Ammon's horn (tissue), 1 donor: ENCODE measurements at places on chromosomes 7 and 10.

DNA sequence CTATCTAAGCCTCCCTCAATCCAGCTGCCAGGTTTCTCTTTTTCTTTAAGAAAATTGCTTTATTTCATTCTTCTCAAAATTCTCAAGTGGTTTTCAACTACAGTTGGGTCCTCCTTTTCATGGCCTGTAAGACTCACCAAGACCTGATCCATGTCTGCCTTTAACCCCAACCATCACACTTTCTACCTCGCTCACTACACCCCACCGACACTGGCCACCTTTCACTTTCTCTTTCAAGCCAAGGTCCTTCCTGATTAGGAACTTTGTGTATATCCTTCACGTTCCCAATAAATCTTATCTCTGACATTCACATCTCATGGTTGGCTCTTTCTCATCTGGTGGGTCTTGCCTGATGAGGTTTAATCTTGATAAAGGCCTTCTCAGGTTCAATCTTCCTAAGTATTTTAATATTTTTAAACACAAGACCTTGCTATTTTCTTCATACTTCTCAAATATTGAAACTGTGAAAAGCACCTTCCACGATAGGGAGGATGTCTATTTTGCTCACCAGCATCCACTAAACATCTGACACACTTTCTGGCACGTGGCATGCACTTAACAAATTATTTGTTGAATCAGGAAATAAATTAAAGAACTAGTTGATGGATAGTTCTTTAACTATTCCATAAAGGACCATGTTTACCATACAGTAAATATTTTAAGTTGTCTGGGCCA, 624.8 kb downstream of the GRID1 start:
- DNase-seq, result no peak

DNA sequence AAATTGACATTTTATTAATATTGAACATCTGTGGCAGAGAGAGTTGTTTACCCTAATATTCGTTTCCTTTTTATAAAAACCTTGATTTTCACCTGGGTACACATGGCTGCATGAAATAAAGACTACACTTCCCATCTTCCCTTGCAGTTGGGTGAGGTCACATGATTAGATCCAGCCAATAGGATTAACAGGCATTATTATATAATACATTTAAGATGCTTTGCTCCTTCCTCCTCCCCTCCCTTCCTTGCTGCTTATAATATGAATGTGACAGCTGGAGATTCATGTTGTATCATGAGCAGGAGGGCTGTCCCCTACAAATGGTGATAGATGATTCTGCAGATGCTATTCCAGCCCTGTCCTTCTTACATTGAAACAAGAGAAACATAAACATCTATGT, 146.6 kb downstream of the SH2D4B start:
- DNase-seq, result peak; percentile 26

- peak; percentile 62 for DNase-seq
Observed at GRCh38 chr10:5975641-5976473, 1.5 kb downstream of the IL15RA start.

DNA sequence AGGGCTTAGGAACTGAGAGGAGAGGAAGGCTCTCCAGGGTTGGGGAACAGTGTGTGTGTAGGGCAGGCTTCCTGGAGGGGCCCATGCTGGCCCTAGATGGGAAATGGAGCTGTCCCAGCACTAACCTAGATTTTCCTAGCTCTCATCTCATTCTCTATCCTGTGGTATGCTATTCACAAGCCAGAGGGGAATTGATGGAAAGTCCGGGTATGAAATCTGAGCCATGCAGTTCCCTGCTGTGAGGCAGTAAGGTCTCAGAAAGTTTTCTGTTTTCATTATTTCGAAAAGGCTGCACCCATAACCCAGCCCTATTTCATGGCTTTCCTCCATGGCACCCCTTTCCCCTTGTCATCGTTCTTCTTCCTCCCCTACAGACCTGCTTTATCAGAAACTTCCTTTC, 220.3 kb downstream of the RPS24 start:
- no peak for DNase-seq

- peak; percentile 65 for DNase-seq
Observed at GRCh38 chr7:2796358-2797352, 47.5 kb downstream of the GNA12 start.

GRCh38 chr10:120978589-120979252, 127.6 kb downstream of the WDR11 start:
- DNase-seq, result no peak

GRCh38 chr10:87740254-87740655, 77.8 kb downstream of the ATAD1 start:
- no peak for DNase-seq

GRCh38 chr10:48957361-48958151, 17.9 kb upstream of the LRRC18 start:
- no peak for DNase-seq

- no peak for DNase-seq
Observed at GRCh38 chr10:60270426-60270825, 119.2 kb downstream of the ANK3 start.

DNA sequence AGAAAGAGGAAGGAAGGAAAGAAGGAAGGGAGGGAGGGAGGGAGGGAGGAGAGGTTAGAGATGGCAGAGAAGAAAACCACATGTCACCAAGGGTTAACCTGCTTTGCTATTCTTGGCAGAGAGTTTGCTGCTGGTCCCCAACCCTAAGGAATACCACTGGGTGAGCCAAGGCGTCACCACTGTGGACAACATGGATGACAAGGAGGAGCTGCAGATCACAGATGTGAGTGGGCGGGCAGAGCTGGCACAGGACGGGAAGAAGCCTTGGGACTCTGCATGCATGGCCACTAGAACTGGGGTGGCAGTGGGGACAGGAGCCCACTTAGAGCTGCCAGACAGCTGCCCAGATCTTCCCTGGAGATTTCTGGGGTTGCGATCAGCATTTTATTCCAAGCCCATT, 17.2 kb upstream of the MYH16 start:
- DNase-seq, result no peak

DNA sequence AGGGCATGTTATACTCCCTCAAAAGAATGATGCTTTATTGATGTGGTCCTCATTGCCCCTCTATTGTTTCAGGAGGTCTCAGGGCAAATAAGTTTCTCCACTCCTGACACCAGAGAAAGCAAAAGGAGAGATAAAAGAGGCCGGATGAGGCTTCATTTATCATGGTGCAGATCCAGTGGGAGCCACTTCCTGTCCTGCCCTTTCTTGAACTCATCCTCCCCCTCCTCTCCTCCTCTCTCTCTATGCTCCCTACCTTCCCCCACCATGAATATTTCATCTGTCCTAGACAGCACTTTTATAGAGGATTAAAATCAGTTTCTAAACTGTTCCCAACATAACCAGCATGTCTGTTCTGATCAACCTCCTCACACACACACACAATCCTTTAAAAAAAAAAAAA, 172.2 kb upstream of the KMT2E start:
- DNase-seq, result no peak

GRCh38 chr7:135369405-135369804, 135.8 kb downstream of the STRA8 start:
- no peak for DNase-seq

DNA sequence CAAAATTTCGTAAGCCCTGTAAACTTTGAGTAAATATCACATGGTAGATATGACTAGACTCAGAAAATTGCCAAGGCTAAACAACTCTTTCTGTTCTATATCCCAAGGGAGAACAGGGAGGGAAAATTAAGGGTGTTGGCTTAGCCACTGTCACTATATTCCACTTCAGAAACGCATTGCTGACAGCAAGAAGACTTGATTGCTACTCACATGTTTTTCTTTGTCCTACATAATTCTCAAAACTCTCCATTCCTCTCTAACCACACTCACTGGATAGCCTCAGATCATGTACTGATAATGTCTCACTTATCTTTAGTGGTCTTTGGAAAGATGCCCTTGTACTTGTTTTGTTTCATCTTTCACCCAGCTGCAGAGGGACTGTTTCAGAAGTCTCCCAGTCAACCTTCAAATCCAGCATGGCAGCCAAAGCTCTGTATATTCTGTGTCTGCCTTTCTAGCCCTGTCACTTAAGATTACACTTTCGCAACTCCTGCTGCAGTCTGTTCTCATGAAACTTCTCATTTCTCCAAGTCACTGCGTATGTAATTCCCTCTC, 582.4 kb upstream of the FZD8 start:
- DNase-seq, result no peak

DNA sequence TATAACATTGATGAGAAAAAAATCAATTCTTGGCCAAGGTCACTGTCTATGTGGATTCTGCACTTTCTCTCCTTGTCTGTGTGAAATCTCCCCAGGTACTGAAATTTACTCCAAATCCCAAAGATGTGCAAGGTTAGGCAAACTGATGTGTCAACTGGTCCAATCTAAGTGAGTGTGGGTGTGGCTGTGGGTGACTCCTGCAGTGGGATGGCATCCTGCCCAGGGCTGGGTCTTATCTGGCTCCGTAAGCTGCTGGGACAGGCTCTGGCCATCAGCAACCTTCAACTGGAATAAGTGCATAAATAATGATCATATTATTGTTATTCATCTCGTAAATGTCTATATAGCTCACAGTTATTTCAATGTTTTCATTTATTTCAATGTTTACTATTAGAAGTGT, 79.3 kb downstream of the JCAD start:
- DNase-seq, result no peak

DNA sequence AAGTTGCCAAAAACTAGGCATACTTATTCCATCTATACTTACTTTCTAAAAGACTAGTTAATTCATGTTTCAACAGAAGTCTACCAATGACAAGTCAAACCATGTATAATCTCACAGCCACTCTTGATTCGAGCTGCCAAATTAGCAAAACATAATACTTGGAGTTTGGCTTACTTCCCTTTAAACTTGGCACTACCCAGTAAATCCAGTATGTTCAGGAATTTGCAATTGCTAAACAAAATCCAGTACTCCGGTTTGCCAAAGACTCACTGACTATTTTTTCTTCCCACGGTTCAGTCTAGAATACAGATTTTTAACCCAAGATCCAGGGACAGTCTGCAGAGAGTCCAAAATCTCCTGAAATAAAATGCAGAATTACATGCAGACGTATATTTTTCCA, 4.6 kb downstream of the OAT start:
- DNase-seq, result peak; percentile 71

- DNase-seq, result no peak
Observed at GRCh38 chr7:131927770-131928423, 371.5 kb upstream of the PODXL start.

DNA sequence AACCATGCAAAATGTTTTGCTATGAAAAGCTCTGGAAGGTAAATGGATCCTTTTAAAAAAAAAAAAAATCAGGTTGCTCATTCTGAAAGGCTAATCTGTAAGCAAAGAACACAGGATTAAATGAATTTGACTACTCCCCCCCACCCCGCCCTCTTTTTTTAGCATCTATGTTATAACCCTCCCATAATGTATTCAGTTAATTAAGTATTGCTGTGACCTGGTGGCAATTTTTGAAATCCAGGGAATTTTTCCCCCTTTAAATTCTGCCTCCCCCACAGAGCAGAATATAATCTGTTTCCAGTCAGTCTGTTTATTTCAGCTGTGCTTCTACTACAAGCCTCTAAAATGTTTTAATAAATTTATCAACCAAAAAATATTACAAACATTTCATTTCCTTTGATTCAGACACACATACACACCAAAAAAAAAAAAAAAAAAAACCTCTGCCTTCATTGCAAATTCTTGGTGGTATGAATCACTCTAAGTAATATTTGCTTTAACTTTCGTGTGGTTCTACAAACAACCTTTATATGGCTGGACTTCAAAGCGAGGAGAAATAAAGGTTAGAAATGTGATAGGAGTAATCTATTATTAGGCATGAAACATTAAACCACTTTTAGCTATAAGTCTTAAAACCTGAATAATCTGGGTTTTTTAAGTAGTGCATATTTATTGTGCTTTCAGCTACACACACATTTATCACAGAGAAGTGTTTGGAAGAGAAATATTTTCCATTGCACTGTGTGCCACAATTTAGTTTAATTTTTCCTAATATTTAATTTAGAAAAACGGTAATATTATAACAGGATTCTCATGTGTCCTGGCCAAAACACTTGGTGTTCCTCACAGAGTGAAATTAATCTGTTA, 64.4 kb upstream of the ARID5B start:
- DNase-seq, result no peak

- DNase-seq, result no peak
Observed at GRCh38 chr7:12630513-12630819, 57.0 kb upstream of the ARL4A start.

- DNase-seq, result peak; percentile 44
Observed at GRCh38 chr7:139598642-139599041, 75.2 kb downstream of the CLEC2L start.

GRCh38 chr7:36811807-36812206, 87.5 kb upstream of the AOAH start:
- no peak for DNase-seq

- peak; percentile 74 for DNase-seq
Observed at GRCh38 chr7:151087245-151088018, 1.2 kb downstream of the AGAP3 start.

DNA sequence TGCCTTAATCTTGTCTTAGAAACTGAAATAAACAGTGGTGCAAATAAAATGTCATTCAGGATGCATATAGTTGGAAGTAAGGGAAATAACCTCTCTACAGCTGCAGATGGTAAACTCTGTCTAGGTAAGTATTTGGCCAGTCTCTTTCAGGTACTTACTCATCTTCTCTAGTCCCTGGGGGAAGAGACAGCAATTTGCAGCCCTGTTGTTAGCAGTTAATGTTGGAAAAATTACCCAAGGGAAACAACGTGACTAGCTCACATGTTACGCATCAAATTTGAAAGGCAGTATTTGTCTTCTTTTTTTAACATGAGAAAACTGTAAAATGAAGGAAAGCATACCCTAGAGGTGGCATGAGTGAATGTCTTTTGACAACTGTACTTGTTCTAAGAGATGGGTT, 3.2 kb upstream of the HUS1 start:
- no peak for DNase-seq

- DNase-seq, result no peak
Observed at GRCh38 chr7:101770466-101770865, 47.0 kb upstream of the CUX1 start.

DNA sequence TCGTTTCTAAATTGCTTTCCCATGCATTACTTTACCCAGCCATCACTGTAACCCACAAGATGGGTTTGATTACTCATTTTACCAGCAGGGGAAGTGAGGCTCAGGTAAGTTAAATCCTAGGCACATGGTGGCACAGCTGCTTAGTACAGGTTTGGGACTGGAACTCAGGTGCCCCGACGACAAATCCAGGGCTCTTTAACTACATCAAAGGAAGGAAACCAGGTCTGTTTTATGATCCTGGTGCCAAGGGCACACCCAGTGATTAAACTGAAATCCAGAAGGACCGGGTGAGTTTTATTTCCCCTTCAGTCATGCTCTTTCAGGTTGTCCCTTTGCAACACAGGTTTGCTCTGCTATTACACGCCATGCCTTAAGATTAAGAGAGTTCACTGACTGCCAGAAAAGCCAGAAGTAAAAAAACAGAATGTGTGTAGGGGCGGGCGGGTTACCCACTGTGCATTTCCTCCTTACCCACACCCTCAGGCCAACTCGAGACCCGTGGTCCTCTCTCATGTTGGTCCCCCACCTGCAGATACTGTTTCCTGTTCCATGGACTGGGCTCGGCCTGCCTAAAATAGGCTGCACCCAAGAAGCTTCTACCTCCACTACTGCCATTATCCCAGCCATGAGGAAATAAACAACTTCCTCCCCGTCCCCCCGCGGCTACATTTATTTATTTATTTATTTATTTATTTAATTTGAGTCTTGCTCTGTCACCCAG, 55.1 kb upstream of the KDM7A start:
- DNase-seq, result no peak

- peak; percentile 61 for DNase-seq
Observed at GRCh38 chr7:7051206-7051877, 131.0 kb upstream of the C1GALT1 start.
